ENCODE measurements at places on chromosomes 12 and 14.

GRCh38 chr12:112148031-112148513, 22.7 kb downstream of the TRAFD1 start:
- H3K4me3 ChIP-seq: no peak overlapping the region
- H3K4me1 ChIP-seq: peaks cover 32% of the 10 kb centered on the region
- H3K27me3 ChIP-seq: no peaks in the 10 kb centered on the region
- peak; percentile 89 for DNase-seq
- H3K36me3 ChIP-seq: peaks cover 51% of the 10 kb centered on the region

DNA sequence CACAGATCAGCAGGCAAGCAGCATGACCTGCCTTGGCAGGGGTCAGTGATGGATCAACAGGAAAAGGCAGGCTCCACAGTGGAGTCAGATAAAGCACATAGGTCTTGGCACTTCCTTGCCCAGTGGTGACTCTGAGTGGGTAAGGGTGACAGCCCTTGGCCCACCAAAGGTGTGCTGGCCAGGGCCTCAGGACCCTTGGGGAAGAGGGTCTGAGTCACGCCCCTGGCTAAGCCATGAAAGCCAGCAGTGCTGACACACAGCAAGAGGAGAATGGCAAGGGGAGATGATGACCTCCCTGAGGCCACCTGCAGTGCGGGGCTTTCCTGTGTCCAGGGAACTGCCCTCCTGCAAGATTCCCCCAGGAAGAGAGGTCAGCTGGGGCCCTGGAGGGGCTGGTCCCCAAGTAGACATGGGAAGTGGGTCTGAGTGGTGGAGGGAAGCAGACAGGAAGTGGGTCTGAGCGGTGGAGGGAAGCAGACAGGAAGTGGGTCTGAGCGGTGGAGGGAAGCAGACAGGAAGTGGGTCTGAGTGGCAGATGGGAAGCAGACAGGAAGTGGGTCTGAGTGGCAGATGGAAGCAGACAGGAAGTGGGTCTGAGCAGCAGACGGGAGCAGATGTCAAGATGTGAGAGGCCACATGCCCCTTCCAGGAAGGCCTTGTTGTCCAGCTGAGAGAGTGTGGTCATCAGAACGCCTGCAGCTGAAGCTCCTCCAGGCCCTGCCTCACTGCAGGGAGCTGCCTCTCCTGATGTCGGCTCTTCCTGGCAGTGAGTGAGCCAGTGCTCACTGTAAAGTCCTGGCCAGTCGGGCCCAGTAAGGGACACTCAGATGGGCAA, 34.8 kb downstream of the DIO3 start:
- no peaks in the 10 kb centered on the region for H3K27me3 ChIP-seq
- DNase-seq: no peak
- H3K4me3 ChIP-seq: no peak overlapping the region

- H3K27me3 ChIP-seq: no peaks in the 10 kb centered on the region
- no peak overlapping the region for H3K4me3 ChIP-seq
- no peak overlapping the region for H3K27ac ChIP-seq
Measured at GRCh38 chr12:63782466-63782865, 2.8 kb downstream of the RXYLT1 start.

DNA sequence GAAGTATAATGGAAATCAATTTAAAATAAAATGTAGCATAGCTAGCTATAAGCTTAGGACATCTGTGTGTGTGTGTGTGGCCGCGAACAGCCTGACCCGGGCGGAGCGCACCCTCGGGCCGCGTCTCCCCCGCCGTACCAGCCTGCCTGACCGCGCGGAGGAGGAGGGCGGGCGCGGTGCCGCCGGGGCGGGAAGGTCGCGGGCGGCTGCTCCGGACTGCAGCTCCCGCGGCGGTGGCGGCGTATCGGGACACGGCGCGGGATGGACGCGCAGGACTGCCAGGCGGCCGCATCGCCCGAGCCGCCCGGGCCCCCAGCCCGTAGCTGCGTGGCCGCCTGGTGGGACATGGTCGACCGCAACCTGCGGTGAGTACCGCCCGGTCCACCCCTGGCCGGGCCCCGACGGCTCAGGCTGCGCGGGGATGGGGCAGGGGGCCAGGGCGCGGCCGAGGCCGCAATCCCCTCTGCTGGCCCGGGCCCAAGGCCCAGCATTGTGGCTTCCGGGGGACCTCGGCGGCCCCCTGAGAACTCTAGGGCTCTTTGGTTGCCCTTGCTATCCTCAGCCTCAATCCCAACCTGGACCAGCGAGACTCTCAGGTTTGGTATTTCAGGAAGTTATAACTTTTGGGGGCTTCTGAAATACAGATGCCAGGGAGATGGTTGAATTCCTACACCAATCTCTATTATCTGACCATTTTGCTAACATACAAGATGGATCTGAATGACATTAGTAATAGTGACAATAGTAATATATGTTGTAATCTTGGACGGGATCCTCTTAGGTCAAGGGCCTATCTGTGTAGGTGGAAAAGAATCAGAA, at the start of gene ABHD12B:
Gene ABHD12B (plus strand): TSS at position 140 of the 819 bp plus-strand sequence. CDS start 122 bp downstream, at position 262.
- no peak within 1 kb of the TSS for H3K27ac ChIP-seq
- no peak within 1 kb of the TSS for H3K4me3 ChIP-seq
- no peaks in the 10 kb centered on the region for H3K27me3 ChIP-seq
- peaks cover 8% of the 10 kb centered on the region for H3K4me1 ChIP-seq
- H3K36me3 ChIP-seq: no peaks in the 10 kb centered on the region

GRCh38 chr14:104765517-104765916, 12.6 kb downstream of the SIVA1 start:
- H3K4me1 ChIP-seq: no peaks in the 10 kb centered on the region
- no peak for DNase-seq
- no peak overlapping the region for H3K27ac ChIP-seq
- H3K27me3 ChIP-seq: no peaks in the 10 kb centered on the region

DNA sequence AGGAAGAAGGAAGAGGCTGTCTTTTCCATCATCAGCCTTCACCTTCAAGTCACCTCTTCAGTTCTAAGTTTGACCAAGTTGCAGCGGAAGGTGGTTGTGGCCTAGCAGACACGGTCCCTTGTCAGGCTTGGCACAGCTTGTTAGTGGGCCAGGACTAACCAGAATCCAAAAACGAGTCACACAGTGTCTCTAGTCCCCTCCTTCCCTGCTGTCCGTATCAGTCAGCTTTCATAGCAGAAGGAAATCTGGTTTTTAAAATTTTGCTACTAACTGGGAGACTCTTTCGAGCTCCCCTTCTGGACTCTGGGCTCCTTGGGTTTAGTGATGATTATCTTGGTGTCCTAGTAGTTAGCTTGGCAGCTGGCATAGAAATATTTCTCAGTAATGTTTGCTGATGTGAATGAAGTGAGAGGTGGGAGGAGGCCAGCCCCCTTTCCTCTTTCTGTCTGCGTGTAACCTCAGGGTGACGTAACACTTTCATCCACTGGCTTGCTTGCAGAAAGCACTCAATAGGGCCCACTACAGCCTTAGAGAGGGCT, 3.8 kb downstream of the ETV6 start:
- DNase-seq: no peak
- H3K27me3 ChIP-seq: no peaks in the 10 kb centered on the region
- H3K36me3 ChIP-seq: no peaks in the 10 kb centered on the region
- no peak overlapping the region for H3K27ac ChIP-seq
- no peak overlapping the region for H3K4me3 ChIP-seq

- H3K4me1 ChIP-seq: no peaks in the 10 kb centered on the region
- H3K27me3 ChIP-seq: no peaks in the 10 kb centered on the region
- no peak overlapping the region for H3K4me3 ChIP-seq
- DNase-seq: no peak
- H3K36me3 ChIP-seq: no peaks in the 10 kb centered on the region
Measured at GRCh38 chr14:77991128-77991772, 178.9 kb upstream of the NRXN3 start.

GRCh38 chr12:94202245-94203180, 54.1 kb downstream of the PLXNC1 start:
- DNase-seq: no peak
- no peak overlapping the region for H3K27ac ChIP-seq
- H3K27me3 ChIP-seq: no peaks in the 10 kb centered on the region
- peaks cover 11% of the 10 kb centered on the region for H3K4me1 ChIP-seq

GRCh38 chr12:69438539-69438938, 31.6 kb upstream of the FRS2 start:
- no peaks in the 10 kb centered on the region for H3K27me3 ChIP-seq
- H3K4me1 ChIP-seq: peaks cover 13% of the 10 kb centered on the region
- H3K27ac ChIP-seq: no peak overlapping the region

Measured in PC-3 (cell line).